ENCODE measurements at places on chromosomes 1 and 21. TPM values are rescaled to one million over a fixed set of nuclear protein-coding genes. Genes with fewer than 3 reads are reported as not detected.
A peak's percentile ranks its signal among the peaks of the same experiment; 100 is the strongest.

GRCh38 chr1:228471762-228472398 is 15.3 kb upstream of the RNF187 start:
- peak; percentile 41 for DNase-seq

DNA sequence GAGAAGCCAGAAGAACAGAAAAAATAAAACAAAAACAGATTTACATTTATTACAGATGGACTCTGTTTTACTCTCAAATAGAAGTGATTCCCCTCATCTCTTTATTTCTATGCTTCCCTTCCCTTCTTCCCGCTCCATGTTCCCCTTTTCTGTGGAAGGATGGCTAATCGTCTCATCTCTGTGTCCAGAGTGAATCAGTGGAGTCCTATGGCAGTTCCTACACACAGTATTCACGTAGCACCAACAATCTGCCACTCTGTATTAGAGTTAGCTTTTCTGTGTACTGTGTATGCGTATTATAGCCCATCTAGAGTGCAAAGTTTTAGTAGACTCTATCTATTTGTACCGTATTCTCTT is 6.8 kb upstream of the ERO1B start:
- no peak for DNase-seq

Gene NTMT2
- total RNA-seq, result not detected

DNA sequence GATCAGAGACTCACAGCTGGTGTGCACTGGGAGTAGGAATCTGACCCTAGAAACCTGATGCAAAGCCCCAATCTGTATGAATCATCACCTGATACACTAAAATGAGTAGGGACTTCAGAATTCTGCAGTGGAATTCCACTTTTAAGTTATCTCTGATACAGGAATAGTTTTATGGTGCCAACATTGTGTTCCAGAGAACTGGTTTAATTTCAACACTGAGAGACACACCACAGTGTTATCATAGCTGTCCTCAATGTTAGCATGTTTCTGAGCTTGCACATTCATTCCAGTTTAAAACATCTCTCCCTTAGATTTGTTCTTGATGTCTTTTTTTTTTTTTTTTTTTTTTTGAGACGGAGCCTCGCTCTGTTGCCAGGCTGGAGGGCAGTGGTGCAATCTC is 7.1 kb downstream of the UTS2 start:
- DNase-seq, result peak; percentile 10

DNA sequence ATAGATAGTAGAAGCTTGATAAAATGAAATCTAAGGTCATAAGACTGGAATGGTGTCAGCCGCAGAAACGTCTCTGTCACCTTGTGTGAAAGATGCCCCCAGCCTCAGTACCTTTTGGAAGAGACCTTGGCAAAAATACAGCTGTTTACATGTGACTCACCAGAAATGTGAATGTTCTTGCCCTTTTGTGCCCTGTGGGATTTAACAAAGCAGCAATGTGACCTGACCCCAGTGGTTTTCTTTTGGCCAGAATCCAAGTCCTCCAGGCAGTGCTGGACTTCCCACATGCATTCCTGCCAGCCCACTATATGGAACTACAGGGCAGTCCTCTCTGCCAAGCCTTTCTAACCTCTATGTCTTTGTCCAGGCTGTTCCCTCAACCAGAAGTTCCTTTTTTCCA is 27.2 kb upstream of the LRRC8C start:
- DNase-seq, result peak; percentile 97

DNA sequence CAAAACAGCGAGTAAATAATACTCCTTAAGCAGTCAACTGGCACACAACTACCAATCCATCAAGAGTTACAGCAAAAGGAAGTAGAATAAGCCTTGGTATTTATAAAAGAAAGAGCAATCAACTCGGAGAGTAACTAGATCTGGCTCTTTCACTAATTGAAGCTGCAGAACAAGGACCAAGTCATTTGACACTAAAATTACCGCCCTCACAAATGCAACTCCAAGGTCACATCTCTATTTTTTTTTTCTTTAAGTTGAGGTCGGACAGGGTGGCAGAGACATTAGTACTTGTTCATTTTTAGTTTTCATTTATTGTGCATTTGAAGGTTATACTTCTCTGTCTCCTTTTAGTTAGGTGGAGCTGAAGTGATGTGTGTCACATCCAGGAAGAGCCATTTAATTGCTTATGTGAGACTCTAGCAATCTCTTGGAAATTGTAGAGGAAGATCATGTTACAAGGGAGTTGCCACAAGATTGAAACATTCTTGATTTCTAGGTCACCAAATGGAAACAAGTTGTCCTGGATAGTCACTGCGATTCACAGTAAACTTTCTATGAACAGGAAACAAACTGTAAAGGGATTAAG is 138.1 kb upstream of the ADAMTS5 start:
- DNase-seq, result peak; percentile 60

DNA sequence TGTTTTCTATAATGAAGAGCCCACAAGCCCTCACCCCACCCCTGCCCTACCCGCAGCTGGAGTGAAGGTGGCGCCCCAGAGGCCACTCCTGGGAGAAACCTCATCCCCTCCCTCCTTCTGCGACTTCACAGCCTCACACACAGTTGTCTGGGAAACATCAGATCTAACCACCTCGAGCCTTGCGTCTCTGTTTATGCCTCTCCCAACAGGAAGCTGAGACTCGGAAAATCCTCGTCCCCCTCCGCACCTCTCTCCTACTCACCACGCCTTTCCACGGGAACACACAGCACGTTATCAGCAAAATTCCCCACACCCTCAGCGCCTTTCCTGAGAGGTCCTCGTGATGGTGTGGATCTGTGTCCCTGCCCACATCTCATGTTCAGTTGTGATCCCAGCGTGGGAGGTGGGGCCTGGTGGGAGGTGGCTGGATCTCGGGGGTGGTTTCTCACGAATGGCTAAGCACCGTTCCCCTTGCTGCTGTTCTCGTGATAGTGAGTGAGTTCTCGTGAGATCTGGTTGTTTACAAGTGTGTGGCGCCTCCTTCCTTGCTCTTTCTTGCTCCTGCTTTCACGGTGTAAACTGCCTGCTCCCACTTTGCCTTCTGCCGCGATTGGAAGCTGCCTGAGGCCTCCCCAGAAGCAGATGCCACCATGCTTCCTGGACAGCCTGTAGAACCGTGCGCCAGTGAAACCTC is 190.6 kb downstream of the KIF26B start:
- DNase-seq, result no peak

GRCh38 chr1:175889848-175890247 is 146.5 kb upstream of the TNR start:
- DNase-seq, result no peak

- peak; percentile 73 for DNase-seq
These were observed 121.8 kb downstream of the EPHB2 start for GRCh38 chr1:22832414-22832786.

Gene CGN
- total RNA-seq, result 0.06 TPM

DNA sequence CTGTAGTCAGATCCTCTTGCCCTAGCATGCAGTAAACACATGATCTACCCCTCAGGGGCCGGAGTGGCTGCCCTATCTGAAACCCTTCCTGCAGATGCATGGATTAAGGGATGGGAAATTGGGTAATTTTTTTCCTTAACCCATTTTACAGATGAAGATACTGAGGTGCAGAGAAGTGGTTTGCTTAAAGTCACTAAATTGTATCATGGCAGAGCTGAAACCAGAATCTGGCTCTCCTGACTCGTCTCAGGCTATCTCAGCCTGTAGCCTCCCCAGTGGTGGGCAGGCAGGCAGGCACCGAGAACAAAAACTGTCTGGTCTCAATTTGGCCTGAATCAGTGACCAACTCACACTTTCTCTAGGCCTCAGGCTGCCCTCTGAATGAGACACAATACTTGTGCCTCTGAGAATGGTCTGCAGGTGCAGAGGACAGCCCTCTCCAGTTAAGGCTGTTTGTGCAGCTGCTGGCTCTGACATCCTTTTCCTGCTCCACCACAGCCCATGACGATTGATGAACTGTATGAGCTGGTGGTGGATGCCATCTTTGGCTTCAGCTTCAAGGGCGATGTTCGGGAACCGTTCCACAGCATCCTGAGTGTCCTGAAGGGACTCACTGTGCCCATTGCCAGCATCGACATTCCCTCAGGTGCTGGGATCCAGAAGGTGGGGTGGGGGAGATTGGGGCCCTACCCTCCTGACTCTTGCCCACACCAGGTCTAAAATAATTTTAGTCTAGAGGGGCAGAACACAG is 1.5 kb downstream of the NAXE start:
- peak; percentile 72 for DNase-seq

DNA sequence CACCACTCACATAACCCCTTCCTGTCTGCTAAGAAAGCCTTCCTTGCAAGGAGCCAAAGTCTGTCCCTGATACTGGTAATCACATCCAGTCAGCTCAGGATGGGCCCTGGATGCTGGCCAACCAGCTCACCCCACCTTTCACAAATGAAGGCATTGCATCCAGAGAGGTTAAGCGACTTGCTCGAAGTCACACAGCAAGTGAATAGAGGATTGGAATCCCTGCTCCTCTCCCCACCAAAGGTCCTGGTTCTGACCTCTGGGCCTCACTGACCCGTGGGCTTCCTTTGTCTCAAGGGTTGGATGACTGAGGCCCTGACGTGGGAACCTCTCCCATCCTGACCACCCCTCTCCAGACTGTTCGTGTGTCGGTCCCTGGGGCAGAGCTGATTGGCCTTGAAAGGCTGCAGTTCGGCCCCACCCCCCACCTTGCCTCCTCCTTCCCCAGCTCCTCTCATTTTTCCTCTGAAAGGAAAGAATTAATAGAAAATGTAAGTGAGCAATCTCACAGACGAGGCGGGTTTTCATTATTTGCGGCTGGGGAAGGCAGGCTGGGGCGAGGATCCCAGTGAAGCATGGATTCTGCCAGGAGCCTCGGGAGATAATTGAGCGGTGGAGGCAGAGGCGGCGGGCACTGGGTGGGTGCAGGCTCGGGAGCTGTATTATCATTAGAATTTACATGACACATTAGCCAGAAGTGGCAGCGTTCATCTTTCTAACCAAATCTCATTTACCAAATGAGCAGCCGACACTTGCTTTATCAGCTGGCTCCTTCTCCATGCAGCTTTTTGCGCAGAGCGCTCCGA is 101.5 kb upstream of the CSF3R start:
- DNase-seq, result no peak

Gene CHD5
- 0.06 TPM for total RNA-seq

All from LHCN-M2 (cell line).